Karpas-422 (cell line): ENCODE measurements at places on chromosomes 4 and X. TPM values are rescaled to one million over a fixed set of nuclear protein-coding genes. Genes with fewer than 3 reads are reported as not detected.
A peak's percentile ranks its signal among the peaks of the same experiment; 100 is the strongest.

GPR50 gene
- total RNA-seq = not detected in 2 replicates

KCNE5 gene
- 0.61 and 0.82 TPM in 2 replicates for total RNA-seq

PCDH18 gene
- total RNA-seq = not detected in 2 replicates

NAA11 gene
- not detected in 2 replicates for total RNA-seq

DNA sequence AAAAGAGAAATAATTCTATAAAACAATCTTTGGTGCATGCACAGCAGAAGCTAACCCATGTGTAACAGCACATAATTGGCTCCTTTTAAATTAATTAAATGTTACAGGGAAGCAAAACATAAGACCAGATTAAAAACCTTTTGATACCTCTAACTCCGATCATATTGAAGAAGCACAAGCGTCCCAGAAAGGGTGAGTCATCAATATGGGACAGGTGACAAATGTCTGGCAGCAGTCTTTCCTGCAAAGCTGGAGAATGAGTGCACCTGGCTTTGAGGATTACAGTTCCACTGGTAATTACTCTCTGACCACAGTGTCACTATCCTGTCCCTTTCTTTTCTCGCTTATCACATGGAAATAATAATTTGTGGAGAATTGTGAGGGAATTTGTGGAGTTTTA, 94.6 kb downstream of the FAM9B start:
- H3K4me1 ChIP-seq = no peaks in the 10 kb centered on the region
- no peak overlapping the region for H3K4me3 ChIP-seq
- no peaks in the 10 kb centered on the region for H3K27me3 ChIP-seq
- no peak for DNase-seq
- no peak overlapping the region for H3K27ac ChIP-seq

GRCh38 chr4:145182222-145182621, 1.8 kb upstream of the OTUD4 start:
- H3K27ac ChIP-seq = no peak overlapping the region
- H3K36me3 ChIP-seq = no peaks in the 10 kb centered on the region
- no peak for DNase-seq

DNA sequence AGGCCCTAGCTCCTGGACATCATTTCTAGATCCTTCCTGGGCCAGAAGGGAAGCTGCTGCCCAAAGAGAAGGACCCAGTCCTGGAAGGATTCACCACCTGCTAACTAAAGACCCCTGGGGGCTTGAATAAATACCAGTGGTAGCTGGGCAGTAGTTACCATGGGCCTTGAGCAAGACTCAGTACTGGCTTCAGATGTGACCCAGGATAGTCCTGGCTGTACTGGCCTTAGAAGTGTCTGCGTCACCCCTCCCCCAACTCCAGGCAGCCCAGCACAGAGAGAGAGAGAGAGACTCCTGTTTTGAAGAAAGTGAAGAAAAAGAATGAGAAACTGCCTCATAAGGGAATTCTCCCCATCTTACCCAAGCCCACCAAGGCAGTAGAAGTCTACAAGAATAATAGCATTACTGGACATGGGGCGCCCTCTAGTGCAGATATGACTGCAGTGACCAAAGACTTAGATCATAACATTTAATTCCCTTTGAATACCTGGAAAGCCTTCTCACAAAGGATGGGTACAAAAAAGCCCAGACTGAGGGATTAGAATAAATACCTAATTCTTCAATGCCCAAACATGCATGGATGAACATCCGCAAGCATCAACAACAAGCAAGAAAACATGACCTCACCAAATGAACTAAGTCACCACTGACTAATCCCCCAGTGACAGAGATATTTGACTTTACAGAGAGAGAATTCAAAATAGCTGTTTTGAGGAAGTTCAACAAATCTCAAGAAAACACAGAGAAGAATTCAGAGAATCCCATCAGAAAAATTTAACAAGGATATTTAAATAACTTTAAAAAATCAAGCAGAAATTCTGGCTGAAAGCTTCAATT, 171.8 kb downstream of the HNRNPD start:
- H3K4me1 ChIP-seq = no peaks in the 10 kb centered on the region
- H3K27ac ChIP-seq = no peak overlapping the region
- DNase-seq = peak; percentile 71
- H3K27me3 ChIP-seq = no peaks in the 10 kb centered on the region

GRCh38 chrX:144896323-144896722, 351.0 kb upstream of the SPANXN1 start:
- DNase-seq = peak; percentile 58
- no peak overlapping the region for H3K27ac ChIP-seq
- H3K27me3 ChIP-seq = no peaks in the 10 kb centered on the region
- H3K4me1 ChIP-seq = no peaks in the 10 kb centered on the region

DNA sequence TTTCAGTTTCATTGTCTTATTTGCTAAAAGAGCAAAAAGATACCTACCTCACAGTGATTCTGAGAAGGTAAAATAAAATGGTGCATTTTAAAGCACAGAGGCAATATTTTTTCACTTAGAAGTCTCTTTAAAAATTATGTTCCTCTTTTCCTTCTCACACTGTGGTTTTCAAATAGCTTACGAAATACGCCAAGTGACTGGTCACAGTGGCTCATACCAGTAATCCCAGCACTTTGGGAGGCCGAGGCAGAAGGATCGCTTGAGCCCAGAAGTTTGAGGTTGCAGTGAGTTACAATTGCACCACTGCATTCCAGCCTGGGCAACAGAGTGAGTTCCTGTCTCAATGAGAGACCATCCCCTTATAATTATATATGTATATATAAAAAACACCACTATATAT, 372.6 kb downstream of the FBXO8 start:
- H3K36me3 ChIP-seq = no peaks in the 10 kb centered on the region
- H3K27me3 ChIP-seq = no peaks in the 10 kb centered on the region
- H3K27ac ChIP-seq = no peak overlapping the region
- H3K4me1 ChIP-seq = no peaks in the 10 kb centered on the region
- no peak for DNase-seq

- H3K27me3 ChIP-seq = no peaks in the 10 kb centered on the region
- H3K36me3 ChIP-seq = no peaks in the 10 kb centered on the region
- DNase-seq = no peak
- no peak overlapping the region for H3K4me3 ChIP-seq
Measured at GRCh38 chr4:36573441-36573840, 292.0 kb downstream of the DTHD1 start.

- no peak overlapping the region for H3K27ac ChIP-seq
- H3K27me3 ChIP-seq = no peaks in the 10 kb centered on the region
- no peaks in the 10 kb centered on the region for H3K36me3 ChIP-seq
- H3K4me1 ChIP-seq = no peaks in the 10 kb centered on the region
- H3K4me3 ChIP-seq = no peak overlapping the region
Measured at GRCh38 chr4:29309050-29309449, 1411.1 kb upstream of the PCDH7 start.

- H3K27me3 ChIP-seq = no peaks in the 10 kb centered on the region
- H3K27ac ChIP-seq = no peak overlapping the region
- no peaks in the 10 kb centered on the region for H3K4me1 ChIP-seq
- no peaks in the 10 kb centered on the region for H3K36me3 ChIP-seq
- DNase-seq = no peak
Measured at GRCh38 chrX:8868070-8868773, 67.0 kb upstream of the FAM9A start.

DNA sequence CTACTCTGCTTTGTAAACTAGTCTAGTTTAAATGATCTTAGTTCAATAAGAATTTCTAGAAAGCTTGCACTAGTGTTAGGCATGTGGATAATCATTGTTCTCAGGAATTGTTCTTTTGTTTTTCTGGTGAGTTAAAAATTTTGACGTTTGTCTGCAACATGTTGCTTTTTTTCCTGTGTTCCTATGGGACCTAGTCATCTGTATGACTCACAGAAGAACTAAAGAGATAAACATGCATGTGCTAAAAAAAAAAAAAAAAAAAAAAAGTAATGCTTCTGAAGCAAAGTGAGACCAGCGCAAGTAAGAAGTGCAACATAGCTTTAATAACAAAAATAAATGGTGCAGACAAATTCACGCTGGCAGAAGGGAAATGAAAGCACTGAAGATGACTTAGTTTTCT, 471.2 kb downstream of the IQCM start:
- no peak overlapping the region for H3K27ac ChIP-seq
- no peaks in the 10 kb centered on the region for H3K27me3 ChIP-seq
- no peak for DNase-seq
- H3K4me3 ChIP-seq = no peak overlapping the region
- H3K4me1 ChIP-seq = no peaks in the 10 kb centered on the region
- H3K36me3 ChIP-seq = no peaks in the 10 kb centered on the region

DNA sequence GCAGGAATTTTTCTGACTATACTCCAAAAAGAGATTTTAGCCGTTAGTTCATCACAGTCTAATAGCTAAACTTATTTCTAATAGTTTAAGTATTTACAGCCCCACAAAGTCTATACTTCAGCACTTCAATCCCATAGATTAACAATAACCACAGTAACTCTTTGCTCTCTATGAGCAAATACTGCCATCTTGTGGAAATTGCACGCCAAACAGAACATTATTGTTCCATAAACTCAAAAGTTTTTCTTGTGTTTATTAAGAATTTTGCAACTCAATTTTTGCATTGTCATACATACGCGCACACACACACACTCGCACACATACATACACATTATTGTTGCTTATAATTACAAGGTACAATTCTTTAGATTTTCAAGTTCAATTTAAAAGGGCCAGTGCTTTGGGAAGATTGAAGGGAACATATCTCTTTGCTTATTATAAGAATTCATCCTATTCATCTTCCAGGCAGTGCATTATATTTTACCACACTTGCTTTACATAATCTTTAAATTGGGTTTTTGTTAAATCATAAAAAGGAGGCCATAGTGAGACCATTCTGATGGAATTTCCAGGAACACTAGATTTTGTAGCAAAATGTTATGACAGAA, 63.8 kb upstream of the ATOH1 start:
- H3K4me3 ChIP-seq = no peak overlapping the region
- H3K4me1 ChIP-seq = no peaks in the 10 kb centered on the region
- H3K27me3 ChIP-seq = no peaks in the 10 kb centered on the region

DNA sequence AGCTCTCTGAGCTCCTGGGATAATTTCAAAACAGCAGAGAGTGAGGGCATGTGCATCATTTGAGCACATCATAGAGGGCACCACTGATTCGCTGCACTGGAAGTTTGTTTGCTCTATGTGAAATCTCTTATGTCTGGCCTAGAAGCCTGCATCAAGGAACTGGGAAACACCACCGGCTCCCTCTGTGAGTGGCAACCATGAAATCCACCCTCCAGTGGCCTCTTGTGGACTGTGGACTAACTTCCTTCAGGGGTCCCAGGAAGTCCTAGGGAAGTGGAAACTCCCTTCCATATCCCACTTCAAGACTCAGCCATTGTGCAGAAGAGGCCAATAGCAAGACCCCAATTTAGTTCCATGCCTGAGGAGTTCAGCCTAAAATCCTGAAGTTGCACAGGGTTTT, 48.0 kb upstream of the IGFBP7 start:
- no peak overlapping the region for H3K27ac ChIP-seq
- H3K4me1 ChIP-seq = no peaks in the 10 kb centered on the region
- no peak for DNase-seq
- H3K4me3 ChIP-seq = no peak overlapping the region
- peaks cover 3% of the 10 kb centered on the region; the same call in 1 of the 2 replicates for H3K27me3 ChIP-seq

DNA sequence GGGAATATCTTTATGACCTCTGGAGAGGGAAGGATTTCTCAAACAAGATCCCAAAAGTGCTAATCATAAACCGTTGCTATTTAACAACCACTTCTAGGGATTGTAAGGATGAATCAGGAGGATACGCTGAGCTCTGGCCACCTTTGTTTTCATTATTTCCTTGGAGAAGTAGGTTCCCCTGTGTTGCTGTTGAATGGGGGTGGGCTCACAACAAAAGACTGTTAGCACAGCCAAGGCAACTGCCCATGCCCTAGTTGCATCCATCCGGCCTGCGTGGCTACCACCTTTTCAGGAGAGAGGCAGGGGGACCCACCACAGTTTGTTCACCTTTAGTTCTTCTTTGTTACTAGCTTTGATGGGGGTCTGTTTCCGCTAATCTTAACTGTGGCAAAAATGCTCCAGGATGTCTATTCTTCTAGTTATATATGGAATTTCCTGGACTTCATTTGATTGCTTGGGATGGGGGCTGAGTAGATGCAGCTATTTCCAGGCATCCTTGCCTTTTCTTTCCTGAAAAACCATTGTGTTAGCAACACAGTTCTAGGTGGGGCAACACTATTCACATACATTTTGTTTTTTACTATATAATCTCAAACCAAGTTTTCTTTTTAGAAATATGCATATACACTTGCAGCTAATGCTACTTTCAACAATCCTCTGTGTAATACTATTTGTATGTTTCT, 95.4 kb downstream of the KDR start:
- H3K4me3 ChIP-seq = no peak overlapping the region
- H3K27me3 ChIP-seq = no peaks in the 10 kb centered on the region
- H3K4me1 ChIP-seq = no peaks in the 10 kb centered on the region
- no peaks in the 10 kb centered on the region for H3K36me3 ChIP-seq
- no peak overlapping the region for H3K27ac ChIP-seq
- no peak for DNase-seq

GRCh38 chrX:18889346-18890048, 94.4 kb downstream of the PHKA2 start:
- peaks cover 19% of the 10 kb centered on the region for H3K4me1 ChIP-seq
- H3K36me3 ChIP-seq = no peaks in the 10 kb centered on the region
- no peak overlapping the region for H3K27ac ChIP-seq
- no peaks in the 10 kb centered on the region for H3K27me3 ChIP-seq

DNA sequence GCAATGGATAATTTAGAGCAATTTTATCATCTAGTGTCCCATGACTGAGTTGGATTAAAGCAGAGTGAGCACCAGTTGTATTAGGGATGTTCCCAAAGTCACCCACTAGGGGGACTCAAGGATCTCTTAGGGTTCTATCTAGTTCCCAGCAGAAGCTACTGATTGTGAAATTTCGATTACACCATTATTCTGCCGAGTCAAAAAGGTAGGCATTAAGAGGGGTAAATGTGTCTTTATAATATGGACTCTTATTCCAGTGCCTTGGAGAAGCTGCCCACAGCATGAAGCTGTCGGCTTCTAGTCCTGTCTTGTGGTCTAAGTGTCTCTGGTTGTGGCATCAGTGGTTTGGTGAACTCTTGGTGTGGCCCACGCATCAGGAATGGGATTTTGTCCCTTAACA, 53.3 kb downstream of the RGS12 start:
- no peaks in the 10 kb centered on the region; the same call in 1 of the 2 replicates for H3K27me3 ChIP-seq
- no peak overlapping the region for H3K27ac ChIP-seq
- DNase-seq = peak; percentile 89
- H3K4me1 ChIP-seq = no peaks in the 10 kb centered on the region
